ENCODE measurements at places on chromosomes 4 and X.

- no peak for DNase-seq
Observed at GRCh38 chr4:185721190-185722028, 90.6 kb downstream of the SORBS2 start.

- DNase-seq, result no peak
Observed at GRCh38 chr4:120658772-120659171, 263.8 kb downstream of the PRDM5 start.

DNA sequence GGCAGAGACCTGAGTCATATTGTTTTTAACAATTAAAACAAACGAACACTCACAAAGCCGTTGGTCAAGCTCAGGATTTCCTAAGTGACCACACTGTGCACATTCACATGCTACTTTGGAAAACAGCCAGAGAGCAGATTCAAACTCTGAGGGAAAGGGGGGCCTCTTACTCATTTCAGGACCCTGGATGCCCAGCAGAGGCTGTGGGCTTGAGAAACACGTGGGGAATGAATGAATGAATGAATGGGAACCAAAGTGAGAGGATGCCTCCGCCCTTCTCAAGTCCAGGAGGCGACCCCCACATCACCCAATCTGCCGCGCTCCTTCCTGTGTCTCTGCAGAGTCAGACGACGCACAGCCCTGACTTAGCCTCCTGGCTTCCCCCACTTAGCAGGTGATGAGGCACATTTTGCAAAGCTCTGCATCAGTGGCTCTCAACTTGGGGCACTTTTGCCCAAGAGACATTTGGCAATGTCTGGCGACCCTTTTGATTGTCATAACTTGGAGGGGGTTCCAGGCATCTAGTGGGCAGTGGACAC, 76.0 kb downstream of the ABLIM2 start:
- no peak for DNase-seq

DNA sequence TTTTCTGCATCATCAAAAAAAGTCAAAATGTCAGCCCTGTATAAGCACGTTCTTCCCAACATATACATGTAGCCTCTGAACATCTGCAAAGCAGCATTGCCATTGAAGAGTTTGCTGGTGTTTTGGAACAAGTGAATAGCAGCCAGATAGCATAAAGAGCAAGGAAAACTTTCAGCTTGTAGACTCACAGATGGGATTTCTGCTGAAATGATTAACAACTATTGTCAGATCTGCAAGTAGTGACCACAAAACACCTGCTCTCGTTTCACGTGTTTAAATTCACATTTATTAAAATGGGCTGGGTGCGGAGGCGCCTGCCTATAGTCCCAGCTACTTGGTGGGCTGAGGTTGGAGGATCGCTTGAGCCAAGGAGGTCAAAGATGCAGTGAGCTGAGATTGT, 123.7 kb downstream of the SPRY1 start:
- DNase-seq, result no peak

DNA sequence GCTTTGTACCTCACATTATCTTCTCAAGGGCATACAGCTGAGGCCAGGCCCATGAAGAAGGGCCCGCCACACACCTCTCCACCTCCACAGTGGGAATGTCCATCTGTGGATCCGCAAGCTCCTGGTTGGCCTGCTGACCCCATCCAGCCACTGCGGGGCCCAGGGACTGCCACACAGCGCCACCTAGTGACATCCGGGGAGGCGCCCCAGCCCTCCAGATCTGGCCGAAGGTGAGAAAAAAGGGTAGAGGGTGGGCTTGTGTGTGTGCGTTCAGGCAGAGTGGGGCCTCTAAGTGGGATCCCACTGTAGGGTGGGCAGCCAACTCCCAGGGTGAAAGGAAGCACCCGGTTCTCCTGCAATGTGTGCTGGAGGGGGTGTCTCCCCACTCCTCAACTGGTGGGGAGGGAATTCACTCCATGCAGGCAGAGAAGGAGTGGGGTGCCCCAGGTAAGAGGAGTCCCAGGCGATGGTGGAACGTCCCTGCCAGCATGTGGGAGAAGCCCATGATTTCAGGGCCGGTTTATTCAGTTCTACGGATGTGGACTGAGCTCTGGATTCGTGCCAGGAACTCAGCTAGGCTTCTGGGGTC, 117.3 kb downstream of the ENPP6 start:
- no peak for DNase-seq

GRCh38 chrX:87397103-87397886, 120.3 kb upstream of the KLHL4 start:
- DNase-seq, result no peak

DNA sequence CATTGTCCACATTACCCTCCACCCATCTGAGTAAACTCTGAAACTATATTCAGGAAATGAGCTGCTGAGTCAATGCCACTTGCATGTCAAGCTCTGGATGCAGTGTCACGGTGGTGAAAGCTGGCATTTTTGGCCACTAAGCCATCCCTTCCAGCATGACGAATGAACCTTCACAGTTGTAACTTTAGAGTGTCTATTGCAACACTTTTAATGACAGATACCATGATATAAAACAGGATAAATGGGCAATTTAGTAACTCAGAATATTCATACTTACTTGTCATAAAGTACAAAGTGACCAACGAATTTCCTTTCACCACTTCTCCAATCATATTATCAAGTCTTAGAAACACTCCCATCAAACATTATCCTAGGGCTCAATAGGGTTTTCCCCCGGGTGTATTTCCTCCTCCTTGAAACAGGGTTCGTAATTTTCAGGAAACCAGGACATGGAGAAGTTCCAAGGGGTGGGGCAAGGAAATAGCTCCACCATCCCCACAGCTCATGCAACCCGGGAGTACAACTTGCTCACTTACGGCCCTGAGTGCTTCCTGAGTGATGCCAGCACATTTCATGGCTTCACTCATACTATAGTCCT, 73.1 kb downstream of the MTHFD2L start:
- no peak for DNase-seq

- DNase-seq, result no peak
Observed at GRCh38 chr4:109993116-109993515, 80.4 kb downstream of the EGF start.

- DNase-seq, result no peak
Observed at GRCh38 chr4:127165971-127166370, 466.8 kb upstream of the INTU start.

GRCh38 chrX:133850399-133850798, 135.0 kb downstream of the GPC3 start:
- no peak for DNase-seq

- no peak for DNase-seq
Observed at GRCh38 chrX:136652822-136653723, 5.1 kb downstream of the CD40LG start.

DNA sequence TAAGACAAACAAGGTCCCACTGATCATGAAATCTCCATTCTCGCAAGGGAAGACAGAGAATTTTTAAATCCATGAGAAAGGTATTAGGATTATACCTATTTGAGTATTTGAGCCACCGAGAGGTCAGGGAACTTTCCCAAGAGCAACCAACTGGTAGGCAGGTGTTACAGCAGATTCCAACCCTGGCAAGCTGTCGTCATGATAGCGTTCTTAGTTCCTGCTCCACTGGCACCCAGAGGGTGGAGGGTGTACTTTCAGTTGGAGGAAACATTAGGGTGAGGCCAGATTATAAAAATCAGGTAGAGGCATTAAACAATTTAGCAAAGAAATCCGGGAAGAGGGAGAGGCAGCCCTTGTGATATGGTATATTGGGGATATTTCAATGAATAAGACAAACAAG, 23.3 kb downstream of the COQ2 start:
- DNase-seq, result no peak

DNA sequence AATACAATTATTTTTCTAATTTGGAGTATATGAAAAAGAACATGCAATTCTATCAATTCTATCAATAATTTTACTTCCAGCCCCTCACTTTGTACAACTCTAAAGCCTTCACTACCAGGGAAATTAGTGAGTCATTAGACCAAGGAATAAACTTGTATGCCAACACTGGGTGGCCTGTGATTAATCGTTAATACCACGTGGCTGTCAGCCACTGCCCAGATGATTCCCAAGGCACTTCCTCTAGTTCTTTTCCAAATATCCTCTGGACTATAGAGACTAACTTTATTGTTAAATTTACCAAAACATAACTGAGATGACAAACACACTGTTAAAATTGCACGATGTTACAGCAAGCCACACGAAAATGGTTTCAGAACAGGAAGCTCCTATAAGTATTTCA, 45.7 kb downstream of the MID1 start:
- DNase-seq, result no peak

DNA sequence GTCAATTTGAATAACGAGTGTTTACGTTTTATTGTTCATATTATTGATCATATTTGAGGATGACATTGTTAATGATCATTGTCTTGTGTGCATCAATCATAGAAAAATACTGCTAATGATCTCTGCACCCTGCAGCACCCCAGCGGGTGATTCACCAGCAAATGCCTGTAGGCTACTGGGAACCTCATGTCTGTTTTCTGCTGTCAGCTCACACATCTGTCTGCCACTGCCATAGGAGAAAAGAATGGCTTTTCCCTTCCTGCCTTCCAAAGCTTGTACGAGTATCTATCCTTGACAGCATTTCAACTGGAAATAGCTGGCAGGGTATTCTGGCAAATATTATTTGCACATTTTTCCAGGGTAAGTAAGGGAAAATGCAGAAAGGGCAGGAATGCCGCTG, 272.1 kb upstream of the TRAM1L1 start:
- DNase-seq, result no peak

DNA sequence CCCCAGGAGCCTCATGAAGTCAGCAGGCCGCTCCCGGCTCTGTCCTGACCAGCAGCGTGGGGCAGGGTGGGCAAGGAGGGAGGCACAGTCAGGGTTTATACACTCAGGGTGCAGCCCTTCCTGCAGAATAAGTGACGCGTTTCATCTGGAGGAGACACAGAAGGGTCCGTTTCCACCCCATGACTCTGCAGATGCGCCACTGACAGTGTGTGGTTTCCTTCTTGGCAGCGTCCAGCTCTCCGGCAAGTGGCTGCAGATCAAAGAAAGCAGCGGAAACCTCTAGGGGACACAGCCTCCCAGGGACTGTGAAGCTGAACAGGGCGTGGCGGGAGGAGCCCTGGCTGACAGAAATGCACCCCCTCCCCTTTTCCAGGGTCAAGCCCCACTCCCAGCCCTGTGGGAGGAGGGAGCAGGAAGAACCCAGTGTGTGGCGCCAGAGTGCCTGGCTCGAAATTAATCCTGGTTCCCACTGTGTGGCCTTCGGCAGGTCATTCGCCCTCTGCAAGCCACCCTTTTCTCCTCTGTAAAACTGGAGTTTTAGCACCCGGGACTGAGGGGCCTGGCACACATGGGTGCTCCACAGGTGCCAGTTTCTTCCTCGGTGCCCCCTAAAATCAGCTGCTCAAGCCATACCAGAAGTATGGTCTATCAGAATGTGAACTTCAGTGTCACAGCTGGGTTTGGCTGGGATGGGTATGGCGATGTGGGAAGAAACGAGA, 17.3 kb upstream of the TBC1D14 start:
- DNase-seq, result no peak

DNA sequence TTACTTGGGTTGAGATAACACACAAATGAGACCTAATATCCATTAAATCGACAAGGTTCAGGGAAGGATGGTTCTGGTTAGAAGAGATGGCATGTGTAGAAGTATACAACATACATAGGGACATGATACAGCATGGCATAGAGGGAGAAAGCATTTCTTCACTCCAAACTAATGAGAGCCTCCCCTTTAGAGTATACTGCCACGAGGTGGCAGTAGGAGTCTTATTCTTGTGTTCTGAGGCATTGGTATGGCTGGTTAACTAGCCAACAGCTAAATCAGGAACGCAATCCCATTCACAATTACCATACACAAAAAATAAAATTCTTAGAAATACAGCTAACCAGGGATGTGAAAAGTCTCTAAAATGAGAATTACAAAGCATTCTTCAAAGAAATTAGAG, 29.1 kb upstream of the TRO start:
- DNase-seq, result peak; percentile 5

DNA sequence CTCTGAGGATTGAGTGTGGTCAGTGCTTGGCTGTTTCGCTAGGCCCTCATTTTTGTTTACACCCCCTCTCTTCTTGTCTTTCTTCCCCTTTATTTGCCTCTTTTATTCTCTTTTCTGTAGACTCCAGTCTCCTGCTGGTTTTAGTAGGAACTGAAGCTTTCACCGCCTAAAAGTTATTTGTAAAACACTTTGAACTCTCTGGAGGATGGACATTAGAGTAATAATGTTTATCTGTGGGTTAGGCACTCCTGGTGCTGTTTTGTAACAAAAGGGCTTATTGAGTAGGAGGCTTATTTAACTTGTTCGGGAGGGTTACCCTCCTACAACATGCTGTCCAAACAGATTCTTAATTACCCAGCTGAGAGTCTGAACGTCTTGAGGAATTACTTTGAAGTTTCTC, 1.6 kb upstream of the ARHGAP10 start:
- DNase-seq, result no peak

DNA sequence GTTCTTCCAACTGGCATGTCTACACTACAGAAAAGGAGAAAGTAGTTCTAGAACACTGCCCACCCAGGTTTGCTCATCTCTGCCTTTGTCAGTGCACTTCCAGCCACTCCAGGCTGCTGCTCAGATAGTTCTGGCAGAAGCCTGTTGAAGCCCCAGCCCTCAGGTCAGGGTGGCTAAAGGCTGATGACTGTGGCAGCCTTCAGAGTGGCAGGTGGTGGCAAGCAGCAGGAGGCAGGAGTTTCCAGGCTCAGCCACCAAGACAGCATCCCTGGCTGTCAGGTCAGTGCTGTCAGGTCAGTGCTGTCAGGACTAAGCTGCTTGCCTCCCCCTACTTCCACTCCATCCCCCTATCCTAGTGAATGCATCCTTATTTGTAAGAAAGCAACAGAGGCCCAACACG, 100.4 kb downstream of the MAMLD1 start:
- no peak for DNase-seq

DNA sequence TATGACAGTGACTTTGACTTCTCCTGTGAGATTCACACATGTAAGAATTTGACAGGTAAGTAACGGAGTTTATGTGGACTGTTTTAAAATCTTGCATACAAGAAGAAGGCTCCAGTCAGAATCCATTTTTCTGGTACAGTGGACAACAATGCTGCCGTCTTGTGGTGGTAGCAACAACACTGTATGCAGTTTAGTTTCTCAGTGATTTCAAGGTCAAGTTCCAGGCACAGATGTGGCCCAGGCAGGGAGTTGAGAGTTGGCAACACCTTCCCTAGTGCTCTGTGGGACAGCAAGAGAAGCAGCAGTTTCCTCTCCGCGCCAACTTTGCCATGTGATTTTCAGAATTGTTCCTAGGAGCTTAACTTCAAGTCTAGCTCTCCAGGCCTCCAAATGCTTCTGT, 56.0 kb upstream of the STPG2 start:
- DNase-seq, result no peak

- no peak for DNase-seq
Observed at GRCh38 chr4:178784491-178784890, 1342.3 kb upstream of the AGA start.

DNA sequence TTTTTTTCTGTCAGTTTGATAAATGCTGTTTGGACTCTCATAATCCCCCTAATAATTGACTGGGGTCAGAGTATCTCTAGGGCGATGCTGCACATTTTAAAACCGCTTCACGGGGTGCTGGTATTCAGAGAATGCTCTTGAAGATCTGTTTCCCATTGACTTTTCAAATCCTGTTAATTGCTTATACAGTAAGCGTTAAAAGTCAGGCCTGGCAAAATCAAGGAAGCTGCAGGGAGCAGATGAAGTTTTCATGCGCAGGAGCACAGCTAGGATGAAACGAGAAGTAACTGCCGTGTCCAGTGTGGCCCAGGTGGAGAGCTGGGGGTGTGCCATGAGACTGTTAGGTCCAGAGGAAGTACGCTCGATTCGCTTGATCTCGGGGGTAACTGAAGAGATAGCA, 312.9 kb downstream of the TRIML1 start:
- no peak for DNase-seq
